Activated CD8-positive, alpha-beta T cell treated with anti-CD3 and anti-CD28 coated beads for 36 hours (primary cell): ENCODE measurements at places on chromosomes 7 and 10. TPM values are rescaled to one million over a fixed set of nuclear protein-coding genes. Genes with fewer than 3 reads are reported as not detected.
A peak's percentile ranks its signal among the peaks of the same experiment; 100 is the strongest.

- no peaks in the 10 kb centered on the region for H3K4me1 ChIP-seq
- H3K4me3 ChIP-seq, result no peak overlapping the region
- peaks cover 8% of the 10 kb centered on the region for H3K36me3 ChIP-seq
- H3K27ac ChIP-seq, result no peak overlapping the region
- no peak for DNase-seq
Measured at GRCh38 chr7:102198417-102198956, 88.2 kb upstream of the SH2B2 start.

DNA sequence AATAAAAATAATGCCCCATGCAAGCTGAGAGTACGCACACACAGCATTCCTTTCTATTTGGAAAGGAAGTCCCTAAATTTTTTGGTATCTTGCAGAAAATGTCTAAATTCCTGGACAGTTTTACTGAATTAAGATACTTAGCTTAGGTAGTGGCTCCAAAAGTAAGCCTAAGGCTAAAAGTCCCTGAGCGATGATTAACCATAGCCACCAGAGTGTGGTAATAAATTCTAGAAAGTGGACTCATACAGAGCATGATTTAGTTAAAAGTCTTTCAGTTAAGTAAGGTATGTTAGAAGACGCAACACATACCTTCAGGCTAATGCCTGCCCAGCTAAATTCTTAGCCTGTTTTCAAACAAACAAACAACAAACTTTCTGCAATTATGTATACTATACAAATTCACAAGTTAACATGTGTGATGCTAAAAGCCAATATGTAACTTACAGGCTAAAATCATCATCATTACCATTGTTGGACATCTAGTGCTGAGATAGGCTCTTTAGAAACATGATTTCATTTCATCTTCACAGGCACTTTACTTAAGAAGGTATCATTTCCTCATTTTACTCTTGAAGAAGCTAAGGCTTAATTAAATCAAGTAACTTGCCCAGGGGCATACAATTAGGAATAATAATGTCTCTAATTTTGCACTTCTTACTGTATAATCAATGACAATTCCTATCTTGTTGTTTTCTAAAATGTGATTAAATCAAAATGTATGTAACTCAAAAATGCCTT lies 261.4 kb upstream of the YAE1 start:
- H3K4me3 ChIP-seq, result no peak overlapping the region
- peaks cover 3% of the 10 kb centered on the region for H3K27me3 ChIP-seq
- no peaks in the 10 kb centered on the region for H3K36me3 ChIP-seq
- no peaks in the 10 kb centered on the region for H3K4me1 ChIP-seq

The ANXA8 gene
- total RNA-seq, result not detected

The SEC61G gene
- total RNA-seq, result 172 TPM

DNA sequence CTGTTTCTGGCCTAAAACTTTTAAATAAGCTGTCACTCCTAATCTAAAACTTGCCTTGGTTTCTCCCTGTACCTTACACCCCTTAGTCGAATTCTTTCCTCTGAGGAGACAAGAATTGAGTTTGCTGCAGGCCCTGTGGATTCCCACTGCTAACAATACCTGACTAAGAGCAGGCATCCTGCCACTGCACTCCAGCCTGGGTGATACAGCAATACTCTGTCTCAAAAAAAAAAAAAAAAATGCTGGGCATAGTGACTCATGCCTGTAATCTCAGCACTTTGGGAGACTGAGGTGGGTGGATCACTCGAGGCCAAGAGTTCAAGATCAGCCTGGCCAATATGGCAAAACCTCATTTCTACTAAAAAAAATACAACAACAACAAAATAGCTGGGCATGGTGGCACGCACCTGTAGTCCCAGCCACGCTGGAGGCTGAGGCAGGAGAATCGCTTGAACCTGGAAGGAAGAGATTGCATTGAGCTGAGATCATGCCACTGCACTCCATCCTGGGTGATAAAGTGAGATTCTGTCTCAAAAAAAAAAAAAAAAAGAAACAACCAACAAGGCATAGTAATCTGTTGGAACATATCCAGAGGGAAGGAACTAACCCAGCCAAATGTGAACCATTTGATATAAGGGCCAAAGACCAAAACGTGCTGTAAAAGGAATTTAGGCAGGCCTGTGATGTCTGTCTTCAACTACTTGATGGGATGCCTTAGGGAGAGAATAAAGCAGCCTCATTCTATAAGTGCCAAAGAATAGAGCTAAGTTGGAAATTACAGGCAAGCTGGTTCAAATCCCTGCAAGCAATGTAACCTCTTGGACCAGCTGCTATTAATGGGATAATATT lies 732.7 kb upstream of the AUTS2 start:
- DNase-seq, result no peak
- H3K4me3 ChIP-seq, result no peak overlapping the region
- H3K27me3 ChIP-seq, result no peaks in the 10 kb centered on the region
- no peaks in the 10 kb centered on the region for H3K36me3 ChIP-seq
- H3K27ac ChIP-seq, result no peak overlapping the region
- H3K4me1 ChIP-seq, result no peaks in the 10 kb centered on the region

DNA sequence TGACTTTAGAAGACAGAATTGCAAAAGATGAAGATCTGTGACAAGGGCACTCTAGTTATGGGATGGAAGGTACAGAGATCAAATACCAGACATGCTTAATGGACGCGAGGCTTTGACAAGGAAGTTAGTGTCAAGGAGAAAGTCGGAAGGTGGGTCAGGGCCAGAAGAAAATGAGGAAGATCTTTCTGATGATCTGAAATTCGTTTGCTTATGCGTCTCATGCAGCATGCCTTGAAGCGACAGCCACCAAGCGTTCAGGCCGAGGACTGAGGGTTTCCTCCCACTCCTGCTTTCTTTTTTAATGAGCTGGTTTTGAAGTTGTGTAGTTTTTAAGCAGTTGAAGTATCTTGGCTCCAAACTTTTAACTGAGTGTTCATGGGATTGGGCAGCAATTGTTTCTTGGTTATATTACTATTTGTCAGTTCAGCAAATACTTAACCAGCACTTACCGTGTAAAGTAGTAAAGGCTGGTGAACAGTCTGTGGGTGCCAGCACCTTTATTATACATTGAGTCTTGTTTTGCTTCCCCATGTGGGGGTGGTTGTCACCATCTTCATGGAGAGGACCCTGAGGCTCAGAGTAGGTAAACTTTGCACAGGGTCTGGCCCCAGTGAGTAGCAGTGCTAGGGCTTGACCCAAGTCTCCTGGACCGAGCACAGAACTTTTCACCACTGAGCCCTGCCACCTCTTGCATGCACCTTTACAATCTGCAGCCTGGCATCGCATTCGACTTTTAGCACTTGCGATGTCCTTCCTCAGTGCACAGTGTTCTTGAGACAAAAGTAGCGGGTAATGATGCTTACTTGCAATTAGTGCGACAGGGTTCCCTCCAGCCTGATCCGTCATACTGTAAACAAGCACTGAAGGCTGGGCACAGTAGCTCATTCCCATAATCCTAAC lies 14.3 kb upstream of the BHLHA15 start:
- H3K27me3 ChIP-seq, result no peaks in the 10 kb centered on the region
- H3K4me1 ChIP-seq, result peaks cover 19% of the 10 kb centered on the region
- no peak overlapping the region for H3K4me3 ChIP-seq
- peaks cover 25% of the 10 kb centered on the region for H3K36me3 ChIP-seq
- no peak overlapping the region for H3K27ac ChIP-seq

The ADCY1 gene
- 0.07 TPM for total RNA-seq

DNA sequence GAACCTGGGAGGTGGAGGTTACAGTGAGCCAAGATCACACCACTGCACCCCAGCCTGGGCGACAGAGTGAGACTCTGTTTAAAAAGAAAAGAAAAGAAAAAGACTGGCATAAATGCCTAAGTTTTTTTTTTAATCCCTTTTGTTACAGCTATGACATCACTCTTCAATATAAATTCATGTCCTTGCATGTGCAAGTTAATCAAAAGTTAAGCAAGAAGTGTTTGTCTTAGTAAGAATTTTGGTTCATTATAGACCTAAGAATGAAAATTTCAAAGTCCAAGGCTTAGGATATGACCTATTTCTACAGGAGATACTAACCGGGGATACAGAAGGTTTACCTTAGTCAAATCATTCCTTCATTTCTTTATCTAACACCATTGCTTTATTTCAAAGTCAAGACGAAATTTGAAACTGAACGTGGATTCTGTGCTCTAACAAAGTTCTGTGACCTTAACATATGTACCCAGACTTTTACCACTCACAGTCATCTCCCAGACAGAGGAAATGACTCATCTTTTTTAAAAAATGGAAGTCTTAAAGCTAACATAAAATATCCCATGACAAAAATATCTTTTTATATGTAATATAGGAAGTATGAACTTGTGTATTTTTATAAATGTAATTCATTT lies 29.3 kb upstream of the ITGB8 start:
- no peak for DNase-seq
- H3K27me3 ChIP-seq, result no peaks in the 10 kb centered on the region
- peaks cover 4% of the 10 kb centered on the region for H3K4me1 ChIP-seq
- H3K4me3 ChIP-seq, result no peak overlapping the region
- H3K27ac ChIP-seq, result no peak overlapping the region

- H3K4me1 ChIP-seq, result peaks cover 25% of the 10 kb centered on the region
- peak overlapping the region; percentile 76 for H3K4me3 ChIP-seq
- H3K27me3 ChIP-seq, result peaks cover 54% of the 10 kb centered on the region
- no peak overlapping the region for H3K27ac ChIP-seq
- H3K36me3 ChIP-seq, result no peaks in the 10 kb centered on the region
Measured at GRCh38 chr10:75400771-75401568, 594 bp downstream of the ZNF503 start.
